ENCODE measurements at places on chromosomes 2 and 18.

GRCh38 chr2:44510246-44510645 is 148.5 kb downstream of the CAMKMT start:
- no peak for DNase-seq

- no peak for DNase-seq
These were observed 272.9 kb downstream of the LNPK start for GRCh38 chr2:175729049-175729706.

DNA sequence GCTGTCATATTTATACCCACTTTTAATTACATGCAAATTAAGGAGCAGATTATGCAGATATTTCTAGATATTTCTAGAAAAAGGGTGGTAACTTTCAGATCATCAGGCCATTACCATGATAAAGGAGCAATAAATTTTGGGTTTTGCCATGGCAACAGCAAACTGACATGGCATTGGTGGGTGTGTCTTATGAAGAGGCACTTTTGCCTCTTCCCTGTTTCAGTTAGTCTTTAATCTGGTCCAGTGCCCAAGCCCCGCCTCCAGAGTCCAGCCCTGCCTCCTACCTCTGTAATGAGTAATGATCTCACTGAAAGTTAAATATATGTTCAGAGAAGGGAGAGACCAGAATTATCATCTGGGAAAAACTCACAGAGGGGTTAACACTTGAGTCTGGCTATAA is 124.8 kb downstream of the SCG2 start:
- DNase-seq, result no peak

DNA sequence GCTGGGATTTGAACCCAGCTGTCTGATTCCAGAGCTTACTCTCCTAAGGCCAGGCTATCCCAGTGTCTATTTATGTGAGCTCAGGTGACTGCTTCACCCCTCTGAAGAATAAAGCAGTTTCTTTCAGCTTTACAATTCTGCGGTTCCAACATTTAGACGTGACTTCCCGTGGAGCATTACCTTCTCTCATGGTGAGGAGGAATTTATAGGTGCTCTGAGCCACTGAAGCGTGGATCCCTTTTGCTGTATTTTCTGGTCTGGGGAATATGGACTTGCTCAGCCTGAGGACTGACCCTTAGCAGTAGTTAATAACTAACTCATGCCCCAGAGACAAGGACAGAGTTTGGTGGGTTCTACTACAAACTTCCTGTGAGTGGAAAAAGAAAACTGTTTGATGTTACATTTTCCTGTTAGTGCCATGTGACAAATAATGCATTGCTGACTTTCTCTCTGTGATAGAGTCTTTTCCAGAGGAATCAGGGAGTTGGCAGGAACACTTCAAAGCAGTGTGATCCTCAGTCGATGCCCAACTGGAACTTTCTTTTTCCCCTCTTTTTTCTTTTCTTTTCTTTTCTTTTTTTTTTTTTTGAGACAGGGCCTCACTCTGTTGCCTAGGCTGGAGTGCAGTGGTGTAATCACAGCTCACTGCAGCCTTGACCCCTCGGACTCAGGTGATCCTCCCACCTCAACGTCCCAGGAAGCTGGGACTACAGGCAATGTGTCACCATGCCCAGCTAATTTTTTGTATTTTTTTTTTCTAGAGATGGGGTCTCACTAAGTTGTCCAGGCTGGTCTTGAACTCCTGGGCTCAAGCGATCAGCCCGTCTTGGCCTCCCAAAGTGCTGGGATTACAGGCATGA is 21.9 kb downstream of the CASP10 start:
- no peak for DNase-seq

DNA sequence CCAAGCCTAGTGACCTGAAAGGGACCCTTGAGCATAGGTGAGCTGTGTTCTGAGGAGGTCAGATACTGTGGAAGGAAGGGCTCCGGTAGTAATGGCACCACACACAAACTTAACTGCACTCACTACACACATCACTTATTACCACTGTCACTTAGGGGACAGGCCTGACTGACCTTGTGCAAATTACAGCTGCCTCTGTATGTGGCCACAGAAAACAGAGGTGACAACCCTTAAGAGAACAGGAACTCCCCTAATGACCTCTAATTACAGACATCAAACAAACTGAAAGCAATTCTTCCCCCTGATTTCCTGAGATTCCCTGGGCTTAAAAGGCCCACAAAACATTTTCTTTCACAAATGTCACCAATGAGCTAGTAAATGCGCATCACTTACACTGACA is 360.6 kb downstream of the RND3 start:
- no peak for DNase-seq

DNA sequence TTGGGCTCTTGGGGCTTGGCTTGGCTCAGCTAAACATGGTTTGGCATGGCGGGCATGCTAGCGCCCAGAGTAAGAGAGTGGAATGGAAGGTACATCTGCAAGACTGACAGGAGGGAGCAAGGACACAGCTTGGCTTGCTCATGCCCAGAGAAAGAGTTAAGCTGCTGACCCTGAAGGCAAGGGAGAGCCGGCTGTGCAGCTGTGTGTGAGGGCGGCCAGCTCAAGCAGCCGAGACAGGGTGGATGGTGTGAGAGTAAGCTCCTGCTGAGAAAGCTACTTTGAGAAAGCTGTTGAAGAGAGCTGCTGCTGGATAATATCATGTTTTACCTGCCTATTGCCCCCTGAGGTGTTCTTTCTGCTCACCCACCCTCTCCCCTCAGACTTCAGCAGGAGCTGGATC is 135.6 kb downstream of the CCBE1 start:
- DNase-seq, result no peak

DNA sequence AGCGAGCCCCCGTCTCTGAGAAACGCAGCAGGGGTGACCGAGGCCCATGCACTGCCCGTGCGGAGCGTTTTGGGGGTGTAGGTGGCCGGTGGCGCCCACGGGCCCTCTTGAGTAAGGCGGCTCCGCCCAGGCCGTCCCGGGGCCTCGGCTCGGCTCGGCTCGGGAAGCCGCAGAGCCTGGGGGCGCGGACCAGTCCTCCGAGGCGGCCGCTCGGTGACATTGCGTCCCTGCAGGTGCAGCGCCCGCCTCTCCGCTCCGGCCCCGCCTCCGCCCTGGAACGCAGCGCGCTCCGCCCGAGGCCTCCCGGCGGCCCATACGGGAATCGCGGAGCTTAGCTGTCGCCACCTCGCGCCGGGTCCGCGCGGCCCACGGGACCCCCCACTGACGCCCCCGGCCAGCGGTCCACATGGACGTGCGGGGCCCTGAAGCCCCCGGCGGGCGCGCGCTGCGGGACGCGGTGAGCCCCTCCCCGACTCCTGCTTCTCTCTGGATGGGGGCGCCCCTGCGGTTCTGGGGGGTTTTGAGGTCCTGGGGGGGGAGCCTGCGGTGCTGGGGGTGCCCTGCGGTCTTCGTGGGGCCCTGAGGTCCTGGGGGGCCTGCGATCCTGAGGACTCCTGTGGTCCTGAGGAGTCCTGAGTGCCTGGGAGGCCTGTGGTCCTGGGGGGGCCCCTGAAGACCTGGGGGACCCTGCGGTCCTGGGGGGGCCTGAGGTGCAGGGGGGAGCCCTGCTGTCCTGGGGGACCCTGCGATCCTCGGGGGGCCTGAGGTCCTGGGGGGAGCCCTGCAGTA is at the start of gene HSBP1L1:
HSBP1L1 (plus strand) TSS at position 314 of the 789 bp plus-strand sequence; CDS start at position 407, 93 bp downstream.
- no peak for DNase-seq

- no peak for DNase-seq
These were observed 10.4 kb downstream of the CSRNP3 start for GRCh38 chr2:165479856-165480255.

DNA sequence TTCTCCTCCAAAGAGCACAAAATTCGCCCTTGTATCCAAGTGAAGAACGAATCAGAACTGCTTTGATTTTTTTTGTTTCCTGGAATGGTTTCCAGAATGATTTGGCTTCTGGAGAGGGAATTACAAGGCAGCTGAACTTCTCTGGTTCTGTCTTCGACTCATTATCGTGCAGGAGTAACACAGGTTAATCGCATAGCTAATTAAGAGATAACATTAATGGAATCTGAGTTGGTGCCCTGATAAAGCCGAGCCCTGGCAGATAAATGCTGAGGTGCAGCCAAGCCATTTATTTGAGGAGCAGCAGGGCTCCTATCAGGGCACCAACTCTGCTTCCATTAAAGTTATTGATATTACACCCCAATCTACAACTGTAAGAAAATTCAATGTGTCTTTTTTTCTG is 433.7 kb downstream of the ZNF521 start:
- no peak for DNase-seq

- no peak for DNase-seq
These were observed 30.3 kb downstream of the KIDINS220 start for GRCh38 chr2:8806885-8807704.

GRCh38 chr2:137118140-137118539 is 352.8 kb downstream of the THSD7B start:
- no peak for DNase-seq

DNA sequence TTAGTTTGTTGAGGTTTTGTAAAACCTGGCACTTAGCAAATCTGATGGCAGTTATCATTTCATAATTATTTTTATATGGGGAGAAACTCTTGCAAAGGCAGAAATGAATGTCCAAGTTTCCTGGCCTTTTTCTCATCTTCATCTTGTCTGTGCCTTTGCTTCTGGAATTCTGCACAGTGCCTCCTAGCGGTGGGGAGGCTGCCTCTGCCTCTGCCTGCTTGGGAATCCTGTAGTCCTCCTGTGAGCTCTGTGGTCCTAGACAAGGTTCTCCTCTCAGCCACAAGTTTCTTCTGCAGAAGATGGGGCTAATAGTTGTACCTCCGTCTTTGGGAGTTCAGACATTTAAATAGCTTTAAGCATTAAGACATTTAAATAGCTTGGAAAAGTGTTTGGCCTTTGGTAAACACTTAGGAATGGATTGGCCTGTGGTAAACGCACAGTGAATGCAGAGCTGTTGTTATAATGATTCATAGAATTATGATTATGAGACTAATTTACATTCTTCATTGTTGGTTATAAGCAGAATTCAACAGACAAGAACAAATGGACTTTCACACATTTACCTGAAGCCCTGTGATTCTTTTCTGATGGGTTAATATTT is 101.2 kb downstream of the ZNF236 start:
- no peak for DNase-seq

DNA sequence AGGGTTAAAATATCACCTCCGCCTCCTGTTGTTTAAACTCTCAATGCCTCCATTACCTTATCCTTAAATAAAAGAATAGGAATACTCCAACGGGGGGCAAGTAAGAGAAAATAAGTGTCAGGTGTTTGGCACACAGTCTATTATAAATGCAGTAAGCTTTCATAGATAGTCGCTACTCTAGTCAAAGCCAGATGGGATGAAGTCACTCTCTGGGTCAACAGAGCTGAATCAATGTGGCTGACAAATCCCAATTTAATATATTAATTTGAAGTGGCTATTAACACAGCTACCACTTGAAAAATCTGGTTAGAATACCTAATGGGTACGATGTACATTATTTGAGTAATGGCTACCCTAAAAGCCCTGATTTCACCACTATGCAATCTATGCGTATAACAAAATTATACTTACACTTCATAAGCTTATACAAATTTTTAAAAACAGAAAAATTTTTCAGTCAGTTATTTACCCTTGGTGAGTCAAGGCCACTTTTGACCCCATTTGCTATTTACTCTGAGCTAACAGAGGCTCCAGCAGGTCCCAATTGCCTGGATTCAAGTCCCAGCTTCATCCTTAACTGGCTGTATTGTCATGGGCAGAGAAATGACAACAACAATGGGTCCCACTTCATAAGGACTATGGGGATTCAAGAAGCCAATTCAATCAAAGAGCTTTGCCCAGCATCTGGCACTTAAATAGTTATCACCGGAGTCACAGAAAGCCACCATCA is 167.5 kb upstream of the PID1 start:
- no peak for DNase-seq

- no peak for DNase-seq
These were observed 312.7 kb downstream of the ETAA1 start for GRCh38 chr2:67709835-67710234.

DNA sequence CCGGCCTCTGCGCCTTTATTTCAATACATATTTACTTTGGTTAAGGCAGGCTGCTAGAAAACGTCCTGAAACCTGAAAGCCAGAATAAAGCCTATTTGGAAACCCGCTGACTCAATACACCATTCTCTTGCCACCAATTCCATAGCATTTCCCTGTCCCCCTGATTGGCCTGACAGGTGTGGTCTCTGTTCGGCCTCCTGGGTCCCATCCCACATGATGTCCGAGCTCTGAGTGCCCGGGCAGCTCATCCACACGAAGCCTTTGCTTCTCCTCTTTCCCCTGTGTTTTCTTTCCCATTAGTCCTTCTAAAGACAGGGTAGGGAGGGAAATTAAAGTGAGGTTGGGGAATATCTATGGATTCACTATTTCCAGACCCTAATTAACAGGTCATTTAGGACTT is 42.6 kb upstream of the ZNF516 start:
- no peak for DNase-seq

DNA sequence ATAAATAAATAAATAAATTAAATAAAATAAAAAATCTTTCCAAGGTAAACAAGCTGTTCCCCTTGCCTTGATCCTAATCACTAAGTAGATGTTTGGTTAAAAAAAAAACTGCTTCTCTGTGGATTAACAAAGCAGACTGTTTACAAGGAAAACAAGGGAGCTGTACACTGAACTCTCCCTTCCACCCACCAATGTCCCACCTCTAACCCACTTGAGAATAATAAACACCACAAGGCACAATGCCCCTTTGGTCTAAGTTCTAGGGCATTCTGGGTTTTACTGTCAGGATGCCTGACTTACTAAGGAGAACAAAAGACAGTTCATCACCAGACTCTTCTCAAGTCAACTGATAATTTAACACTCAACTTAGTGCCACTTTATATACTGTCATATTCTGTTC is 83.5 kb downstream of the NCKAP1 start:
- DNase-seq, result no peak

DNA sequence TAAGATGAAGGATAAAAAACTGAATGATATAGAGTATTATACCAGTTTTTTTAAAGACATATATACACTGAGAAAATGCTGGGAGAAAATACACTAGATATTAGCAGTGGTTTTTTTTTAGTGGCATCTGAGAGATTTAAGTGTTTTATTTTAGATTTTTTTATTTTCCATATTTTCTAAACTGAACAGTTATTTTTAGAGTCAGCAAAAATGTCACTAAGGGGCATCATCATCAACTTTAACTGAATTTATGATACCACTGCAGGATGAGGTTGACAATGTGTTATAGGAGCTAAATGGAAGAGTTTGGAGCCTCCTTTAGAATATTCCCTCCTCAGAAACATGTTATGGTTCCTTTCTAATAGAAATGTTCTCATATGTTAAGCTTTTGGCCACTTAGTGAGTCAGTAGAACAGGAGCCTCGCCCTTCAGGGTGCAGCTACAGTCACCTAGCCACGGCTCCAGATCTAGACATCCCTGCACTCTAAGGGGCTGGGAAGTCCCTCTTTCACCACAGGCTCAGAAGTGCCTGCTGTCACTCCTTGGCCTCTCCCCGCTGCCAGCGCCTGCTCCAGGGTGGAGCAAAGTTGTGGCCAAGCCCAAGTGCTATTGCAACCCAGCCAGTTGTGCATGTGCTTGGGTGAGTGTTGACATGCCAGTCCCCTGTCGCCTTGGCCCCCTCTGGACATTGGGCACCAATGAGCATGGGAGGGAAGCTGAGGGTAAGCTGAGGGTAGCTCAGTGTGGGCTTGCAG is 210.7 kb upstream of the RASGRP3 start:
- DNase-seq, result no peak
